Endothelial cell of umbilical vein (primary cell): ENCODE measurements at places on chromosomes 7 and 10. TPM values are rescaled to one million over a fixed set of nuclear protein-coding genes. Genes with fewer than 3 reads are reported as not detected.

Gene FKBP6
- not detected in 2 replicates for total RNA-seq

Gene ACTL6B
- total RNA-seq = not detected in 2 replicates

Gene NPY4R
- not detected in 2 replicates for total RNA-seq

Gene SPDYE9
- total RNA-seq = not detected in 2 replicates

Gene ITPRID1
- total RNA-seq = not detected in 2 replicates

Gene CFAP70
- total RNA-seq = 0.12 and 0.27 TPM in 2 replicates

Gene VAX1
- not detected in 2 replicates for total RNA-seq

Gene SUN3
- total RNA-seq = not detected in 2 replicates

Gene OPALIN
- not detected in 2 replicates for total RNA-seq

Gene VGF
- not detected in 2 replicates for total RNA-seq

Gene ZNF786
- total RNA-seq = 5.4 and 5.9 TPM in 2 replicates

Gene DDIT4
- 53.0 and 60.4 TPM in 2 replicates for total RNA-seq

Gene COA1
- total RNA-seq = 55.1 and 58.0 TPM in 2 replicates

Gene PYROXD2
- 7.0 TPM in 2 replicates for total RNA-seq

Gene FAM221A
- 6.1 and 8.1 TPM in 2 replicates for total RNA-seq

Gene SAMD9L
- 10.5 and 14.9 TPM in 2 replicates for total RNA-seq

Gene ZNF488
- total RNA-seq = 0.28 and 0.38 TPM in 2 replicates

Gene MMP21
- not detected in 2 replicates for total RNA-seq

Gene ITGB8
- total RNA-seq = 6.5 and 8.2 TPM in 2 replicates

Gene HTR5A
- not detected in 2 replicates for total RNA-seq

Gene OR9A2
- total RNA-seq = not detected in 2 replicates

Gene PPP1R17
- total RNA-seq = not detected in 2 replicates

Gene TBXAS1
- total RNA-seq = 2.3 and 4.3 TPM in 2 replicates

Gene ZNF518A
- total RNA-seq = 11.9 and 12.1 TPM in 2 replicates

Gene COL28A1
- total RNA-seq = not detected in 2 replicates

Gene EGR2
- 0.46 and 0.67 TPM in 2 replicates for total RNA-seq

Gene BICC1
- total RNA-seq = 0.29 and 0.32 TPM in 2 replicates

Gene CDK5
- total RNA-seq = 16.5 and 17.7 TPM in 2 replicates

Gene RTKN2
- total RNA-seq = 4.8 and 5.5 TPM in 2 replicates

Gene FAM25G
- not detected in 2 replicates for total RNA-seq

Gene IFIT1B
- total RNA-seq = not detected in 2 replicates

Gene HMX3
- not detected in 2 replicates for total RNA-seq

Gene RASSF4
- total RNA-seq = 4.6 and 7.6 TPM in 2 replicates

Gene CALD1
- 307 and 313 TPM in 2 replicates for total RNA-seq

Gene SORBS1
- 3.2 and 7.9 TPM in 2 replicates for total RNA-seq

Gene ZNF467
- total RNA-seq = 6.5 and 8.9 TPM in 2 replicates

Gene FAM180A
- not detected in 2 replicates for total RNA-seq
